ENCODE measurements at places on chromosomes 2 and 18. TPM values are rescaled to one million over a fixed set of nuclear protein-coding genes. Genes with fewer than 3 reads are reported as not detected.

TMEM178A gene
- 4.7 TPM for total RNA-seq

LHCGR gene
- 4.2 TPM for total RNA-seq

C2orf66 gene
- not detected for total RNA-seq

GATA6 gene
- total RNA-seq, result 2.6 TPM

LCT gene
- total RNA-seq, result not detected

EFR3B gene
- total RNA-seq, result 4.7 TPM

TCF23 gene
- total RNA-seq, result 0.52 TPM

CCDC93 gene
- 15.7 TPM for total RNA-seq

Measured in skeletal muscle tissue (tissue), 5 donors.